ENCODE measurements at places on chromosomes 13 and 19. TPM values are rescaled to one million over a fixed set of nuclear protein-coding genes. Genes with fewer than 3 reads are reported as not detected.

SNRPA gene
- total RNA-seq, result 225 TPM

KRTDAP gene
- total RNA-seq, result 0.87 TPM

DMKN gene
- 278 TPM for total RNA-seq

C1QTNF9 gene
- total RNA-seq, result not detected

RAB3A gene
- total RNA-seq, result 6.8 TPM

RCBTB2 gene
- total RNA-seq, result 11.5 TPM

ZNF546 gene
- 1.8 TPM for total RNA-seq

GRCh38 chr13:39881383-39881782 is 225.9 kb downstream of the COG6 start:
- no peaks in the 10 kb centered on the region for H3K27me3 ChIP-seq
- DNase-seq, result no peak
- no peak overlapping the region for H3K4me3 ChIP-seq
- H3K36me3 ChIP-seq, result 0 out of 2 replicates have a peak, but pooled peaks cover 5% of the 10 kb centered on the region
- no peak overlapping the region for H3K27ac ChIP-seq
- H3K4me1 ChIP-seq, result no peaks in the 10 kb centered on the region

- H3K4me3 ChIP-seq, result no peak overlapping the region
- H3K36me3 ChIP-seq, result no peaks in the 10 kb centered on the region
- H3K27me3 ChIP-seq, result no peaks in the 10 kb centered on the region
- no peak overlapping the region for H3K27ac ChIP-seq
- DNase-seq, result no peak
- H3K4me1 ChIP-seq, result no peaks in the 10 kb centered on the region
Observed at GRCh38 chr13:88866195-88866594, 1195.0 kb downstream of the SLITRK5 start.

- DNase-seq, result no peak
- no peaks in the 10 kb centered on the region for H3K27me3 ChIP-seq
- H3K4me1 ChIP-seq, result no peaks in the 10 kb centered on the region
- peaks cover 69% of the 10 kb centered on the region for H3K36me3 ChIP-seq
- no peak overlapping the region for H3K4me3 ChIP-seq
- no peak overlapping the region for H3K27ac ChIP-seq
Observed at GRCh38 chr13:41150058-41150457, 17.5 kb upstream of the KBTBD6 start.

Measured in H9 (cell line).